GM12878 (cell line): ENCODE measurements at places on chromosomes 2 and 18. TPM values are rescaled to one million over a fixed set of nuclear protein-coding genes. Genes with fewer than 3 reads are reported as not detected.
A peak's percentile ranks its signal among the peaks of the same experiment; 100 is the strongest.

DNA sequence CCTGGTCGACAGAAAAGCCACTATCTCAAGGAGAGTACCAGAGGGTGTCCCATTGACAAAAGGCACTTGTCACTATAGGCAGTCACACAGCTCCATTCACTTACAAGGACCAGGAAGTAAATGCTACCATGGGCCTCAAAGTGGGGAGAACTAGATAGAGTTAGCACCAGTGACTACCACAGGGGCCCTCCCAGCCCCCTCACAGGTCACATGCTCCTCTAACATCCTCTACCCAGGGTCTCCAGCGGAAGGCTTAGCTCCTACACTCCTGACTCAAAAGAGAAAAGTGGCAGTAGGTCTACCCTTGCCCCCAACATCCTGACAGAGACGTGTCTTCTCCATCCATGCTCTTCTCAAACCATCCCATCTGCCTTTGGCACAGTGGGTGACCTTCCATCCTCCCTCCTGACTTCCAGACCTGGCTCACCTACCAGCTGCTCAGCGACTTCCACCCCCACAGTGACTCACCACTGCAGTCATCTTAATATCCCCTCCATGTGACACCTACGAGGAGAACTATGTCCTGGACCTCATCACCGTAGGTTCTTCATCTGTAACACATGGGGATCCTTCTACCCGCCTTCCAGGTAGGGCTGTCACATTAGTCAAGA, 5.6 kb upstream of the DNMT3A start:
- no peak for DNase-seq

- peak; percentile 2 for DNase-seq
Observed at GRCh38 chr2:209368914-209369313, 54.9 kb upstream of the MAP2 start.

GRCh38 chr2:216858312-216858711, 1.6 kb downstream of the TNP1 start:
- DNase-seq = no peak

- DNase-seq = no peak
Observed at GRCh38 chr2:5911718-5912117, 219.5 kb downstream of the SOX11 start.

DNA sequence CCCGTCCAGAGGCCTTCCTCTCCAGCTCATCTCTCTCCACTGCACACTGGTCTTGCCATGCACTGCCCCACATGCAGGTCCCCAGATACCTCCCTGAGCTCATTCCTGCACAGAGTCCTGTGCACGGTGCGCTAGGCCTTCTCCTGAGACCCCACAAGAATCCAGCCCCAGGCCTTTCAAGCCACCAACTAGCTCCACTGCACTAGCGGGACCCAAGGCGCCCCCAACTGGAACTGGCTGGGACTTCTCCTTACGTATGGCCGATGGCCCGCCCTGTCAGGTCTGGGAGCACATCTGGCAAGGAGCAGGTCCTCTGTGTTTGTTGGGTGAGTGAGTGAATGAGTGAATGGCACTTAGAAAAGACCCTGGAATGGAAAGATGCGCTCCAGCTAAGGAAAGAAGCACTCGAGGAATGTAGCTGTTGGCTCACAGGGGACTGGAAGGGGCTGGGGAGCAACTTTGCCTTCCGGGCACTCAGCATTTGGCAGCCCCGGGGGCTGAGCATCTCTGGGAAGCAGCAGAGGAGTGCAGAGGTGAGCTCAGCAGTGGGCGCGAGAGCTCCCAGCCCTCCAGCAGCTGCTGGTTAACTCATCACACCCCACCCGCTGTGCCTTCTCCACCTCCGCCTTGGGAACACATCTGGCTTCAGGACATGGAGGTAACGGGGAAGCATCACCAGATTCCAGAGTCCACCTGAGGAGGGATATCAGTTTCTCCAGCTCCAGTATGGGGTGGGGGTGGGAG, 223.1 kb downstream of the GLI2 start:
- no peak for DNase-seq

GRCh38 chr2:56015711-56016115, 92.1 kb upstream of the EFEMP1 start:
- DNase-seq = no peak

- no peak for DNase-seq
Observed at GRCh38 chr2:109270505-109271312, 141.7 kb downstream of the SH3RF3 start.

DNA sequence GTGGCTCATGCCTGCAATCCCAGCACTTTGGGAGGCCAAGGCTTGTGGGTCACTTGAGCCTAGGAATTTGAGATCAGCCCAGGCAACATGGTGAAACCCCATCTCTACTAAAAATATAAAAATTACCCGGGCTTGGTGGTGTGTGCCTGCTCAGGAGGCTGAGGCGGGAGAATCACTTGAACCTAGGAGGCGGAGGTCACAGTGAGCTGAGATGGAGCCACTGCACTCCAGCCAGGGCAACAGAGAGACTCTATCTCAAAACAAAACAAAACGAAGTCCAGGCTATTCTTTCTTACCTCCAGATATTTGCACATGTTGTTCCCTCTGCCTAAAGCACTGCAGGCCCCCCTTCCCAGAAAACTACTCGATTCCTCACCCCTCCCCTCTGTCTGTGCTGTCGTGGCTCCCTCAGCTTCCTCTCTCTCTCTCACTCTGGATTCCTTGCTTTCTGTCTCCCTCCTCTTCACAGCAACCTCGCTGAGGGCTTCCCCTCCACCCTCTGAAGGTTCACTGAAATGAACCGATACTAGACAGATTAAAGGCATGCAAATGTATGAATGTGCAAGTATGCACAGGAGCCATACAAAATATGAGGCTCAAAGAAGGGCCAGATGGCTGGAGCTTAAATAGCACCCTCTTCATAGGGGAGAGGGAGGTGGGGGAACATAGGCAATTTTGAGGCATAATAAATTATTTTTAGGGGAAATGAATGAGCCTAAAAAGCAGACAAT, 18.5 kb downstream of the TMEM177 start:
- peak; percentile 26 for DNase-seq

DNA sequence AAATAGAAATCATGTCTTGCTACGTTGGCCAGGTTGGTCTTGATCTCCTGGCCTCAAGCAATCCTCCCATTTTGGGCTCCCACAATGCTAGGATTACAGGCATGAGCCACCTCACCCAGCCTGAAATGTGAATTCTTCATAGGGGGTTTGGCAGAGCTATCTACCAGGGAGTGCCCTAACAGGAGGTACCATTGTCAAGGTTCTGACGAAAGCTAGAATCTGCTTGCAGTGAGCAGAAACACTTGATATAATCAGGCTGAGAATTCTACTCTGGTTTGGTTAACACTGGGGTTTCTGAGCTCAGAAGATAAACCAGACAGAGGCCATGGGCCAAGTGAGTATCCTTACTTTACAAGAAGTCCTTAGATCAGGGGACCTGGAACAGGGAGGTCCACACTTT, 7.2 kb upstream of the LAMA3 start:
- DNase-seq = no peak

- no peak for DNase-seq
Observed at GRCh38 chr2:53182601-53183000, 585.0 kb upstream of the CHAC2 start.

- DNase-seq = no peak
Observed at GRCh38 chr18:11850821-11851145, 430 bp upstream of the CHMP1B start.

DNA sequence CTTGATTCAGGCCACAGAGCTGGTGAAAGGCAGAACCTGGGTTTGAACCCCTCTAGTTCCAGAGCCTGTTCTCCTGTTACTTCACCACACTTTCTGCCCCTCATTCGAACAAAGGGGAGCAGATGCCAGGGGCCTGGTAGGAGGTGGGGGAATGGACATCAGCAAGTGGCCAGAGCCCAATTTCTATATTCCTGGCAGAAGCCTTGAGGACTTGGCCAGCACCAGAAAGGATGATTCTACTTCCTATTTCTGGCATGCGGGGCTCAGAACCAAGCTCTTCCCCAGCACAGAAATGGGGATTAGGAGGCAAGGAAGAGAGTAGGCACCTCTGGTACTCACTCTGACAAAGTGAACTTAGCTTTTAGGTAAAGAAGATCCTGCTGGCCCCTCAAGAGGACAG, 49.3 kb downstream of the ADD2 start:
- no peak for DNase-seq

GRCh38 chr2:40510304-40510703, 58.4 kb upstream of the SLC8A1 start:
- DNase-seq = no peak

- DNase-seq = no peak
Observed at GRCh38 chr18:37341016-37341415, 224.6 kb downstream of the CELF4 start.

DNA sequence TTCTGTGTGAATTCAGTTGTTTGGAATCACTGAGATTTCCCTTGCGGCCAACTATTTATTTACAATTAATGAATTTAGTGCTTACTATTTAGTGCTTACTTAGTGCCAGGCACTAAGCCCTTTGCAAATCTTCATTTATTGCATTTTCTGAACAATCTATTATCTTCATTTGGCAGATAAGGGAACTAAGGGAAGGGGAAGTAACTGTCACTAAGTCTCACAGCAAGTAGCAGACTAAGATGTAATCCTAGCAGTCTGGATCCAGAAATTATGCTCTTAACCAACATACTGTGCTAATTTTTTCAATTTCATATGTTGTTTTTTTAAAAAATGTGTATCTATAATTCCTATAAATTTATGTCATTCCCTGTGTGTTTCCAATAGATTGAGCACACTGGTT, 214.4 kb upstream of the EPC2 start:
- no peak for DNase-seq

DNA sequence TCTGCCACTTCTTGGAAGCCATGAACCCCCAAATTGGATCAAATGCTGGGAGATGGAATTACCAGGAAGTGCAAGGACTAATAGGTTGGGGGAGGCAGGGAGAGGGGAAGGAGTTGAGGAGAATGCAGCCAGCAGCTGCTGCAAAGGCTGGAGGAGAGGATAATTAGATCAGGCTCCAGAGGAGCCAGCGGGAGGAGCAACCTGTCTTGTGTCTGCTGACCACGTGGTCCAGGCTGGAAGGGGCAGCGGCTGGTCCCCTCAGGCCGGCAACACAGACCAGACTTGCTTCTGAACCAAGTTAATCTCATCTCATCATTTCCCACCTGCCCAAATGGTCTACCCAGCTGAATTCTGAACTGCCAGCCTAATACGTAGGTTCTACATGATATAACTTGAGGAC, 68.3 kb downstream of the MRO start:
- no peak for DNase-seq

DNA sequence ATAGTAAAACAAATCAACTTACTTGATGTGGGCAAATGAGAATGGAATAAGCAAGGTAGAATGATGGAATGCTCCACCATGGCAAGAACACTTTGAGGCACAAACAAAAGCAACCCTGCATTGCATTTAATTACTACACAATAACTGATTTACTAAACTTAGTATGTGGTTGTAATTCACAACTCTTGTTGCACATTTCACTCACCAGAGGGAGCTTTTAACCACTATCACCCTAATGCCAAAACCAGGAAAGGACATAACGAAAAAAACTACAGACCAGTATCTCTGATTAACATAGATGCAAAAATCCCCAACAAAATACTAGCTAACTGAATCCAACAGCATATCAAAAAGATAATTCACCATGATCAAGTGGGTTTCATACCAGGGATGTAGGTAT, 659.8 kb downstream of the CPS1 start:
- DNase-seq = no peak

DNA sequence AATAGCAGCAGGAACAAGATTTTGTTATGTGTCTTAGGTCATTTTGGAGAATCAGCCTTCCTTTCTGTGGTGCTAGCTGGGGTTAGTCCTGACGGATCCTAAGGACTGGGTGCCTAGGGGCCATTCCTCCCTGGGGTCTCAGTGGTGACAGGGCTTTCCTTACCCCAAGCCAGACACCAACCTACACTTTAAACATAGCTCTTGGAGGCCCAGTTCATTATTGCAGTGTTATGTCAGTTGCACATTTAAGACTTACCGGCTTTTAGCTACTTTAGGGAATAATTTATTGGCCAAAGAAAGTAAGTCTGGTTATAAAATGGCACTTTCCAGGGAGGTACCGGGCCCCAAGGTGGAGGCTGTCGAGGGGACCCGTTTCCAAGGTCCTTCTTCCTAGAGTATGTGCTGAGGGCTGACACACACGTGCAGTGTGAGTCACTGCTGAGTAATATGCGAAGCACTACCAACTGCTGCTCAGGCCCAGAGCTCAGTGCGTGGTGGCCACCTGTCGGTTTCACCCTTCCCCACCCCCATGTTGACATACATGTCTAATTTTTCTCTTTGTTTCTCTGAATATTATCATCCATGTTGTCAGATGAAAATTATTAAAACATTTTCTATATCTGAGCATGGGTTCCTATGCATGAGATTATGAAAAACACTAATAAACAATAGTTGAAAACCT, 37.0 kb upstream of the GRHL1 start:
- DNase-seq = peak; percentile 45

GRCh38 chr2:60661073-60661738, 94.9 kb upstream of the PAPOLG start:
- DNase-seq = no peak

DNA sequence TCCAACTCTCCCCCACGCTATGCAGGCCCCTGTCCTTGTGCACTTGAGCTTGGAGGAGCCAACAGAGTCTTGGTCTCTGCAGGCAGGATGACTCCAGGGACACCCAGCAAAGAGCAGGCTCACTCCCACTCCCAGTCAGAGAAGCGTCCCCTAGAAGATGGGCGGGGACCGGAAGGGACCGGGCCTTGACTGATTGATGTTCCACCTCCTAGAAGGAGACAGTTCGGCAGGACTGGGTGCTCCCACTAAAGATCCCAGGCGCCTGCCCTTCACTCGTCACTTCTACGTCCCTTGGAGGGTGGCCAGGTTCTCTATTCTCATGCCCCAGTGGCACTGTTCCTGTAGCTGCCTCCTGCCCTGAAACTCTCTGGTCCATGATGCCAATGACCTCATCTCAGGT, 3.2 kb upstream of the SP100 start:
- DNase-seq = no peak

- DNase-seq = peak; percentile 85
Observed at GRCh38 chr2:157404363-157404762, 39.5 kb downstream of the CYTIP start.

DNA sequence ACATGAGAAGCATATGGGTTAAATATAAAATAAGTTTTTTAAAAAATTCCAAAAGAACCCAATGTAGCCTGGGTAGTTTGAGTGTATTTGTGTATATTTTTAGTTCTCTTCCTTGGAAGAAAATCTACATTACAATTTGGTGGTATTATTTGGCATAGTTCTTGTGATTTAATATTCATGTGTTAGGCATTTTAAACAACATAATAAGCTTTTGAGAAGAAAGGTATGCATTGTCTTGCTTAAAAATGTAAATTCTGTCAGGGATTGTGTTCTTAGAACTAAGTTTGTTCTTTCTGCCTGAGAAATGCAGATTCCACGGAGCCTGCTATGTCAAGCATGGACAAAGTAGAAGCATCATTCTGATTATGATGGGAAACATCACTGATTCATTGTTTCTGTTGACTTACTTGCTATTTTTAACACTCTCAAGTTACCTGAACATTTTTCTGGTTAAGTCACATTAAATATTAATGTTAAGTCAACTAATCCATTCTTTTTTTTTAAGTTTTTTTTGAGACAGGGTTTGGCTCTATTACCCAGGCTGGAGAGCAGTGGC, 49.4 kb downstream of the TNFRSF11A start:
- DNase-seq = no peak

- no peak for DNase-seq
Observed at GRCh38 chr2:66171530-66171929, 263.4 kb upstream of the MEIS1 start.

- no peak for DNase-seq
Observed at GRCh38 chr18:28112056-28112470, 64.9 kb downstream of the CDH2 start.

LYPD6B gene
- polyA plus RNA-seq = 5.6 and 5.8 TPM in 2 replicates

LYPD1 gene
- polyA plus RNA-seq = not detected in 2 replicates

GMCL1 gene
- polyA plus RNA-seq = 15.8 and 21.4 TPM in 2 replicates

DCDC2C gene
- polyA plus RNA-seq = not detected in 2 replicates

ASB18 gene
- polyA plus RNA-seq = not detected in 2 replicates

KLHL14 gene
- polyA plus RNA-seq = 0.03 TPM in 1 of 2 replicates, not detected in the other

SH2D6 gene
- 0.23 TPM in 1 of 2 replicates, not detected in the other for polyA plus RNA-seq

GPC1 gene
- polyA plus RNA-seq = 0.18 and 0.48 TPM in 2 replicates

HOXD9 gene
- polyA plus RNA-seq = not detected in 2 replicates
